ENCODE measurements at places on chromosomes 2 and 18.

DNA sequence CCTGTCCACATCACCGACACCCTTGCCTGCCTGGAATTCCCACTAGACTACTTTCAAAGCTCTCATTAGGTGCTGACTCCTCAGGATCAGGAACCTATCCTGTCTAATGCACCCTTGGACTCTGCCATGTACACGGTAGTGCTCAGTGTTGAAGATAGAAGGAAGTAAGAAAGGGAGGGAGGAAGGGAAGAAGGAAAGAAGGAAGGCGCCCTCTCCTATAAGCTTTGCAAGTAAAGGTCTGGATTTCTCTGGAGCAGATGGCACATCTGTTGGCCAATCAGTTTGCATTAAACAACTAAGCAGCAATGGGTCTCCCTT is 45.3 kb downstream of the SCTR start:
- DNase-seq = no peak

DNA sequence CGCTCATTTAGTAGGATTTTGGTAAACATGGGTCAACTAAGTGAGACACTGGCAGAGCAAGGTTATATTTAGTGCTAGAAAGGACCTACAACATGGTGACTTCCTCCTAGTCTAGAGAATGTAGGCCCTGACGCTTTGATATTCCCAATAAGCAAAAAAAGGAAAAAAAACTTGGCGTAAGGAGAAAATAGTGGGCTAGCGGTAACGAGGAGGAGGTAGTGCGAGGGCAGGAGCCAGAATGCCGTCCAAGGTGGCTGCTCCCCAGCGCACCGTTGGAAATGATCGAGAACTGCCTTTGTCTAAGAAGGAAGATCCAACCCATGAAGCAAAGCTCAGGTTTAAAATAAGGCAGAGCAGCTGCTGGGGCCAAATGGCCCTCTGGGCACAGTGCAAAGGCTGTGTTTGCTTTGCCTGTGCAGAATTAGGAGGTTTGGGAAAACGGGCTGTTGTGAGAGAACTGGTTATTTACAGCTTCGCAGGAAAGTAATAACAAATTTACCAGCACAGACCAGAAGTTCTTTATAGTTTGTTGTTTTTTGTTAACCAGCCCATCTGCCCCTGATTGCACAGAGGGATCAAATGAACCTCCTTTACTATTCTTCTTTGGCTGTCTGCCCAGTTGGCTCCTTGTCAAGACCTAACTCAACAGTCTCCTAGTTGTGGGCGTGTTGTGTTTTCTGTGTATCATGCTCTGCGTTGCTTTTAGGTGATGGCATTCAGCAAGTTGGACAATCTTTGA is 86.6 kb downstream of the ITGB1BP1 start:
- DNase-seq = no peak

DNA sequence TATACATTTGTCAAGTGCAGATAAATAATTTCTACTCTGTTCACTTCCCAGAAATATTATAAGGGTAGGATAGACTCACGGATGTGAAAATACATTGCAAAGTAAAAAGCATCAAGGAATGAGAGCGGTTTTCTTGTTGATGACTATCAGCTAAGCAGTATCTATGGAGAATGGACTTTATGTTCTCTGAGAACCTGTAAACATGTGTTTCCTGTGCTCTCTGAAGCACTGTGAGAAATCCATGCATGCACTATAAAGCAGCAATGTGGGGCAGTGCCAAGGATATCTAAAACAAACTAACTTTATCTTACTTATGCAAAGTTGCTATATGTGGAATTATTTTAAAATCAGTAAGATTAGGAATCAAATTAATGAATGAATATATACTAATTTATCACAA is 4.4 kb upstream of the SIGLEC15 start:
- no peak for DNase-seq

GRCh38 chr18:12005538-12006487 is 24.5 kb downstream of the IMPA2 start:
- DNase-seq = no peak

GRCh38 chr2:175355246-175355645 is 173.7 kb upstream of the ATP5MC3 start:
- DNase-seq = no peak

GRCh38 chr18:32907648-32908423 is 135.0 kb upstream of the KLHL14 start:
- DNase-seq = no peak

GRCh38 chr2:31547485-31547884 is 33.3 kb downstream of the SRD5A2 start:
- no peak for DNase-seq

DNA sequence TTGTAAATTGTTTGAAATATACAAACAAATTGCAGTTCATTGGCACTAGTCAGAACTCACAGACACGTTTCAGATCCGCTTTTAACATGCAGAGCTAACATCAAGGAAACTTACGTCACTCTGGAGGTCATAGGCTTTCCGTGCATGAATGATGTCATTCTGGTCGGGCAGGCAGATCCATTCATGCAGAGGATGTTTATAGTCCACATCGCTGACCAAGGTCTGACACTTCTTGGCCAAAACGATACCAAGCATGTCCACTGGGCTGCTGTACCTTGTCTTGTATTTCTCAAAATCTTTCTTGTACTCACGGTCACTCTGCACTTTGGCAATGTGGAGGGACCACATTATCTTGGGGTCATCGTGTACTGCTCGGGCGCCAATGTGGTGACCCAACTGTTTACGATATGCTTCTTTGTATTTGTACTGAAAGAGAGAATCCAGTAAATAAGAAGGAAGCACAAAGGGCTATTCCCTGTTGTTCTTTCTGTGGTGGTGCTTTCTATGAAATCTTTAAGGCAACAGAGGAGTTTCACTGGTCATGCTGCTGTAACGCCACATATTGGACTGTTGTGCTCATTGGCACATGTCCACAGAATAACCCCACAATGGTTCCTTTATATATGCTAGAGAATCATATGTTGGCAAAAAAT is 114.8 kb downstream of the NEB start:
- no peak for DNase-seq

DNA sequence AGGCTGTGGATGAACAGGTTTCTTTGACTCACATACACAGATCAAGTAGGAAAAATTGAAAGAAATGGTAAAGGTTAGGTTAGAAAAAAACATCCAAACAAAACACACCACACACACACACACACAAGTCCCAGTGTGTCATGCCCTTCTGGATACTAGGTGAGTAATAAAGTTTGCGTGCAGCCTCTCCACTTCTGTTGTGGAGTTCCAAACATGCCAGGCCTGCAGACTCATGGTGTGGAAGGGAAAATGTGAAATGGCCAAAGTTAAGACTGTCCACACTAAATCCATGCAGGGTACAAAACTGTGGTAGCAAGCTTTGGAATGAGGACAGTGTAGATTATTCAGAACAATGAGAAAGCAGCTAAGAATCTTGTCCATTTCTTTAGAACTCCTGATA is 114.6 kb downstream of the IKZF2 start:
- DNase-seq = no peak

DNA sequence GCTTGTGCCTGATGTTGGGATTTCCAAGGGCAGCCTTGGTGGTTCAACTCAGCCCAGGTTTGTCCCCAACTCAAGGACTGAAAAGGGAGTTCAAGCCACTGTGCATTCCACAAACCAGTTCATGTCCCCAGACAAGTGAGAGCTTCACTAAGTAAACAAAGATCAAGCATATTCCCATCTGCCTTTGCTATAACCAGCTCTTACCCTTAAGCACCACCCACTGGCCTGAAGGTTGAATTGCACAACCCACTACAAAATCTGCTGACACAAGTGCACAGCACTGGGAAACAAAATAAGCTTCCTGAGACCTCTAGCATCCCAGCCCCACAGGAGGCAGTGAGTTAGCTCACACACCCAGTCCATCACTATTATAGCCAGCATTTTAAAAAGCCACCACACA is 516.7 kb downstream of the NR4A2 start:
- DNase-seq = no peak

DNA sequence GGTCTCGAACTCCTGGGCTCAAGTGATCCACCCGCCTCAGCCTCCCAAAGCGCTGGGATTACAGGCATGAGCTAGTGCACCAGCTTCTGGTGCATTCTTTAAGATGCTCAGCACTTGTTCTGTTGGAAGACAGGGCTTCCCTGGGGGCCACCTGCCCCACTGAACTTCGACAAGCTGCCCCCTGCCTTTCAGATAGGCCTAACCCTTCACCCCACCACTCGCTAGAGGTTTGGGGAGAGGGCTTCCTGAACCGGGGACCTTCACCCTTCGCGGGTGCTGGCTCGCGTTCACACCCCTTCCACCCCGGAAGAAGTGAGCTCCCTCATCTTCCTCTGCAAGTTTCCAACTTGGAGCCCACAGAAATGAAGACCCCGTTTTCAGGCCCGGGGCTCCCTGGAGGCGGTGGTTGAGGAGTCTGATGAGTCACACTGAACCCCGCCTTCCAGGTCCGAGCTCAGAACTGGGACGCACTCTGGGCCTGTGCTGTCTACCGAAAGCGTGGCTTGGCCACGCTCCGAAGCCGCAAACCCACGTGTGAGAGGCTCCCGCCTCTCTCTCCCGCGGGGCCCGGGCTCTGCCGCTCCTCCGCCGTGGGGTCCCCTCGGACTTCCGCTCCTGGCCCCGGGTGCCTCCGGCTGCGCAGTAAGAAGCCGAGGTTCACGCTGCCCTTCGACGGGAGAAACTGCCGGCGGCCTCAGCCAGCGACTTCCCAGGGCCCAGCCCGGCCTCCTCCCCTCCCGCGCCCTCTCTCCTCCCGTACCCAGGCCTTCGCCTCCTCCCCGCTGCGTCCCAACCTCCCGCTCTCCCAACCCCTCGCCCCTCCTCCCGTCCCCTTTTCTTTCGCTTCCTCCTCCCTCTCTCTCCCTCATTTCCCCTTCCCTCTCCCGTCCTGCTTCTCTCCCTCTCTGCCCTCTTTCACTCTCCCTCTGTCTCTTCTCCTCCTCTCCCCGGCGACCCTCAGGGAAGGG is 47.5 kb upstream of the SP3 start:
- peak; percentile 13 for DNase-seq

- DNase-seq = no peak
Measured at GRCh38 chr2:45892757-45893156, 241.3 kb downstream of the PRKCE start.

GRCh38 chr2:191976436-191976835 is 129.5 kb upstream of the CAVIN2 start:
- DNase-seq = no peak

GRCh38 chr2:159267921-159268320 is 18.6 kb downstream of the WDSUB1 start:
- DNase-seq = no peak

GRCh38 chr2:228613133-228613850 is 431.8 kb upstream of the SPHKAP start:
- no peak for DNase-seq

DNA sequence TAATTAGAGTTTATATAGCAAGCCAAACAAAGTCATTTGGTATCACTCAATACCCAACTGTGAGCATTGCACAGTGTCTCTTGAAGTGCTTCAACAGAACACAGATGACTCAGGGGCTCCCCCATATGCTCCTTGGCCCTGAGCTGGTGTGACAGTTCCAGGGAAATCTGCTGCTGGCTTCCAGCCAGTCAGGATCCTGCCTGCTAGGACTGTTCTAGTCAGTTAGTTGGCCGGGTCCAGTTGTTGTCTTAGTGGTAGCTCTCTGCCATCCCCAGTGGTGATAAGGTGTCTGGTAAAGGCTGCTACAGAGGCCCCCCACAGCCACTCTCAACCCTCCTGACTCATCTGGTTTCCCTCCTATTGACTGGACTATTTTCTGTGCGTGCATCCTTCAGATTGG is 100.3 kb downstream of the IRS1 start:
- DNase-seq = no peak

GRCh38 chr2:157627594-157628476 is 829 bp downstream of the ACVR1C start:
- no peak for DNase-seq

DNA sequence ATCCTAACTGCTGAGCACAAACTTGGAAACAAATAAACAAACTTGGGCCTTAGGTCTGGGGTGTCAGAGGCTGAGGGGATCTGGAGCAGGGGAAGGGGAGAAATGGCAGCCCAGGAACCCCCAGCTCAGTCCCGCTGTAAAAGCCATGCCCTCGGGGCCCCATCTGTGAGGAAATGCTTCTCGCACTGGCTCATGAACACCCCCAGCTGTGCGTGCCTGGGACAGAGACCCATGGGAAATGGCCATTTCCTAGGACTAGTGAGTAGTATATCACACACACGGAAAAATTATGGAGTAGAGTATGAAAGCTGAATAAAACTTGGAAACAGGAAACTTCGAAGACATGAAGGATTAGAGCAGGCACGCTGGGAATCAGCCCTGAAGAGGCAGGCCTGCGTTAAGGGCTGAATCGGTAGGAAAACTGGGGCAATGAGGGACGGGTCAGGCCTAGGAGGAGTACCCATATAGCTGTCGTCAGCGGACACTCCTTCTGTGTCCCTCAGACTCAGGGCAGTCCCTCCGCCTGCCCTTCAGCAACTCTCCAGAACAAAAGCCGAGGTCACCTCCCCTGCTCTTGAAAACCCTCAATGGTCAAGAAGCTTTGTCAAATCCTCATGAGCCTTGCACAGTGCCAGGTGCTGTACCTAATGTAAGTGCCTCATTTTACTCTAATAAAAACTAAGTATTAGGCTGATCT is 120.8 kb upstream of the ODC1 start:
- DNase-seq = no peak

- DNase-seq = no peak
Measured at GRCh38 chr2:109217362-109218086, 88.5 kb downstream of the SH3RF3 start.

- DNase-seq = no peak
Measured at GRCh38 chr2:24908461-24908901, 11.6 kb downstream of the ADCY3 start.

Measured in stimulated activated CD8-positive, alpha-beta memory T cell treated with anti-CD3 and anti-CD28 coated beads, Interleukin-4, amount 100 ng/mL, for 1 hour (primary cell).